ENCODE measurements at places on chromosomes 16 and 17. TPM values are rescaled to one million over a fixed set of nuclear protein-coding genes. Genes with fewer than 3 reads are reported as not detected.

The FOXO3B gene
- total RNA-seq: 1.3 TPM

The MT4 gene
- not detected for total RNA-seq

The RDM1 gene
- total RNA-seq: not detected

The OR1A1 gene
- total RNA-seq: not detected

The ZNF747 gene
- total RNA-seq: 8.4 TPM

The CMC2 gene
- total RNA-seq: 30.6 TPM

The HOXB6 gene
- total RNA-seq: 10.2 TPM

The CLEC18B gene
- total RNA-seq: 0.49 TPM

The PPM1D gene
- total RNA-seq: 24.6 TPM
